ENCODE measurements at places on chromosomes 6 and 20. TPM values are rescaled to one million over a fixed set of nuclear protein-coding genes. Genes with fewer than 3 reads are reported as not detected.

STMND1 gene
- total RNA-seq: not detected

HLA-DQA2 gene
- not detected for total RNA-seq

PRSS16 gene
- total RNA-seq: 1.1 TPM

ATF6B gene
- total RNA-seq: 68.0 TPM

DEFB132 gene
- total RNA-seq: not detected

MATN4 gene
- total RNA-seq: 0.10 TPM

CPNE5 gene
- not detected for total RNA-seq
